ENCODE measurements at places on chromosomes 6 and 20.

GRCh38 chr6:113610377-113610988, 246.7 kb upstream of the MARCKS start:
- DNase-seq: no peak

DNA sequence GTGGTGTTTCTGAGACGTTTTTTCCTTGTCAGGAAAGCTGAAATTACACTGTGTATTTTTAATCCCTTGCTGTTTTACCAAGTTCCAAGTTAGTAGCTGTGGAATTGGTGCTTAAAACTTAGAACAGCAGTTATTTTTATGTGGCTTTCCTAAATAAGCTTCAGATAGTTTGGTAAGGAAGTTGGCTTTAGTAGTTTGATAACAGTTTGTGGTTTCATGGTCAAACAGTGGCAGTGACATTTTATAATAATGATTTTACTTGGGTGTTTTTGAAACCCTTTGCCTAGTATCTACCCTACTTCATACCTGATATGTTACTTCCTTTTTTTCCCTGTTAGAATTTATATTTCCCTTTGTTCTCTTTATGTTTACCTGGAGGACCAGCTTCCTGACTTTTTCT, 164.9 kb downstream of the JARID2 start:
- no peak for DNase-seq

- DNase-seq: no peak
Observed at GRCh38 chr20:15098351-15098750, 760.9 kb upstream of the FLRT3 start.

GRCh38 chr6:127581576-127581975, 4.6 kb downstream of the C6orf58 start:
- no peak for DNase-seq

- DNase-seq: no peak
Observed at GRCh38 chr6:100084316-100084990, 90.4 kb upstream of the MCHR2 start.

DNA sequence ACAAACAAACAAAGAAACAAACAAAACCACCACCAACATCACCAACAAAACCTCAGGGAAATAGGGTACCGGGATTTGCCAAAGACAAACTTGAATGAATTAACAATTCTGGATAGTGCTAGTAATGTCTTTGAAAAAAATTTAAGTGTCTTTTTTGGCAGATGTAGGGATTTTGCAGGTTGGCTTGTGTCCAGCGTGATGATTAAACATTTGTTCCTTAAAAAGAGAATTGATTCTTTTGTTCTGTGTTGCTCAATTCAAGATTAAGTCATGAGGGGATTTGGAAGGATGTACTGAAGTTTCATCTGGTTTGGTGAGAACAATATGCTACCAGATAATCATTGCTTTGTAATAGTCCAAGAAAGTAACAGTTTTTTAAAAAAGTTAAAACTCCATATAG, 125.1 kb upstream of the HS3ST5 start:
- DNase-seq: no peak

DNA sequence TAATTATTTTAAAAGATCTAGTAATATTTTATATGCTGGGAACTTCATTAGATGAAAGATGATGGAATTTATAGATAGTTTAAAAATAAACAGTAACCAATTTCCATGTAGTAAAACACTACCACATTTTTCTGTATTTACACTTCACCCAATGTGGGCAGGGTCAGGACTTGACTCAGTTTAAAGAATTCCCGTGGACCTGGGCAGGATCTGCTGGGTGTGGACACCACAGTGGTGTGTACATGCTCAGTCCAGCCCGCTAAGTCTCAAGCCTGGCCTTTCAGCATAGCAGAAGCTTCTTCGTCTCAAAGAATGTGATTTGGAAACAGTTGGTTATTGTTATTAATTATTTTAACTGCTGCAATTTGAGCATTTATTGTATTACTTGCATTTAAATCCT, 364.2 kb downstream of the SYNE1 start:
- no peak for DNase-seq

DNA sequence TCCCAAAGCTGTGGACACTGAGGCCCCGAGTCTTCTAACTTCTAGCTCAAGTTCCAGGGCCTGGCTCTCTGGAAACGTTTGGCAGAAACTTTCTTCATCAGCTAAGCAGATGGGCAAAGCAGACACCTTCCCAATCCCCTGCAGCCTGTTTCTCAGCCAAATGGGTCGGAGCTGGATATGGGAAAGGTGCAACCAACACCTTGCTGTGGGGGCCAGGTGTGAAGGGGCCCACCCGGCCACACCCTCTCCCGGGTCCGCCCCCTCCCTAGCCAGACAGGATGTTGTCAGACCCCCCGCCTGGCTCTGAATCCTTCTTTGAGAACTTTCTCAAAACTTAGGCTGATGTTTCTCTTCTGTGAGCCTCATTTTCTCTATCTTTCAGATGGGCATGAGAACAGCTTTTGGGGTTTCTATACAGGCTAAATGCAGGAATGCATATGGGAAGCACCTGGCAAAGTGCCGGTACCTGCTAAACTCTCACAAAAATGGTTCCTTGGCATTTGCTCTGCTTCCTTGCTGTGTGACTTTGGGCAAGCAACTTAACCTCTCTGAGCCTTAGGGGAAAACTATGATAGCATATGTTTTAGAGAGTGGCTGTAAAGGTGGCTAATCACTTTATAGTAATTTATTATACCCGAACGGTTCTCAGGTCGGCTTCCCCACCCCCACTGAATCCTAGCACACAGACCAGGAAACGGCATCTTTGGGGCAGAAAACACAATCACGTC, 1.8 kb downstream of the SNAI1 start:
- no peak for DNase-seq

Measured in NCI-H187 (cell line).